ENCODE measurements at places on chromosomes 1 and 21. TPM values are rescaled to one million over a fixed set of nuclear protein-coding genes. Genes with fewer than 3 reads are reported as not detected.

ZBTB17 gene
- total RNA-seq = 155 TPM

DNA sequence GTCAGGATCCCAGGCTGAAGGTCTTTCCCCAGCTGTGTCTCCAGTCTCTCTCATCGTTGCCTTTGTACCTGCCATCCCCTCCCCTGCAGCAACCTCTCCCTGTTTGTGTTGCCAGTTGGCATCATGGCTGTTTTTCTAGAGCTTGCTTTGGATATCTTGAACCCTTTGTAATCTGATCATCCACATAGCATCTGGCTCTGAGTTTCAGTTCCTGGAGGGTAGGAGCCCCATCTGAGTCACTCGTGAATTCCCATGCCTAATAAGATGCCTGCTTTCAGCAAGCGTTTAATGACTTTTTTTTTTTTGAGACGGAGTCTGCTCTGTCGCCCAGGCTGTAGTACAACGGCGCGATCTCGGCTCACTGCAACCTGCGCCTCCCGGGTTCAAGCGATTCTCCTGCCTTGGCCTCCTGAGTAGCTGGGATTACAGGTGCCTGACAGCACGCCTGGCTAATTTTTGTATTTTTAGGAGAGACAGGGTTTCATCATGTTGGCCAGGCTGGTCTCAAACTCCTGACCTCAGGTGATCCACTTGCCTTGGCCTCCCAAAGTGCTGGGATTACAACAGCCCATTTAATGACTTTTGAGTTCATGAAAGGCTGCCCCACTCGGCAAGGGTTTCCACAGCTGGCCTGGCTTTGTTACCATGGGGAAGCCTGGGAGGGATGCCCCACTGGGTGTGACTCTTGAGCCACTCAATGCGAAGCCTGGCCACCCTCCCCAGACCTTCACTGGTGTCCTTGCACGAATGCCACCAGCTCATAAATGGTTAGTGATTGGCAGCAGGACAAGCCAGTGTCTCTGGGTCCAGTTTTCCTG, 11.9 kb downstream of the ALPL start:
- H3K36me3 ChIP-seq = no peaks in the 10 kb centered on the region
- no peak overlapping the region for H3K27ac ChIP-seq
- H3K27me3 ChIP-seq = no peaks in the 10 kb centered on the region
- H3K4me1 ChIP-seq = no peaks in the 10 kb centered on the region

DNA sequence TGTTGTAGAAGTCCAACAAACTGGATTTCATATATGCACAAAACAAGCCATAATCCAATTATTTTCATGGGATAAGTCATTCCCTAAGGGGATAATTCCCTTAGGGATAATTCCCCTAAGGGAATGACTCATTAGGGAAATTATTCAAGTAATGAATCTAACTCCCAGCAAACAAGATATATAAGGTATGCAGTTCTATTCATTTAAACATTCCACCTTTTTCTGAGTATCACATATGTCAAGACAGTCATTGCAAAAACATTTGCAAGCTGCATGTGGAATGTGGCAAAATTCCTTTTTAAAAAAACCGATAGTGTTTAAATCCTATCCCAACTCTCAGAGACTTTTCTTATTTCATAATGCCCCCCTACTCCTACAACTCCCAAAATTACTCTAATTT, 131.2 kb downstream of the AKT3 start:
- H3K27ac ChIP-seq = no peak overlapping the region
- no peaks in the 10 kb centered on the region for H3K36me3 ChIP-seq
- peaks cover 17% of the 10 kb centered on the region for H3K4me1 ChIP-seq
- H3K4me3 ChIP-seq = no peak overlapping the region
- H3K27me3 ChIP-seq = no peaks in the 10 kb centered on the region

DNA sequence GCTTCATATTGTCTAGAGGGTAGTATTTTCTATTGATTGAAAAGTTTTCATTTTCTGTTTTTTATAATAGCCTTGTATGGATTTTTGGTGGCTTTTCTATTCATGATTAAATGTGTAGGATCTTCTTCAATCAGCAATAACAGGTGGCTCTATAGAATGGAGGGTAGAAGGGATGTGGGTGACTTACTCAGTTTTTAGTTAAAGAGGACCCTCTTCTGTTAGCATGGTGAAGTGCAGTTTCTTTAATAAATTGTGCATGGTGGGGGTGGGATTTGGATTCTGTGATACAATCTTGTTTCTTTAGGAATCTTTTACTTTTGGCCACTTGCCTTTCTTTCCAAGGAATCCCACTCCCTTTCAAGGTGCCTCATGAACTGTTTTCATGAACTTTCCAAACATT, 64.7 kb downstream of the SLC35A3 start:
- H3K4me3 ChIP-seq = no peak overlapping the region
- no peaks in the 10 kb centered on the region for H3K4me1 ChIP-seq
- no peak for DNase-seq
- no peaks in the 10 kb centered on the region for H3K36me3 ChIP-seq
- H3K27me3 ChIP-seq = no peaks in the 10 kb centered on the region
- H3K27ac ChIP-seq = no peak overlapping the region

DNA sequence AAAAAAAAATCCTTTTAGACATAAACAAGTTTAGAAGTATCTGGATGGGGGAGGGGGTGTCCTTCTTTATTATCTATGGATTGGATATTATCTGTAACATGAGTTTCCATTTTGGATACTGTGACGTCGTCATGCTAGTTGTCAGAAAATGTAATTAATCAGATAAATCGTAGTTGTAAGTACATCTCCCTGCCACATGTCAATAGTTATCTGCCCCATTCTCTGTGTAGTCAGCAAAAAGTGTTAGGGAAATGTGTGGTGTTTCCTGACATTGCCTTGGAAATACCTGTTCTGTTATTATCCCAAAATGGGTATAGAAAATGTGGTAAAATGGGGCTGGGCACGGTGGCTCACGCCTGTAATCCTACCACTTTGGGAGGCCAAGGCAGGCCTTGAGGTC, 24.6 kb upstream of the SDE2 start:
- no peaks in the 10 kb centered on the region for H3K27me3 ChIP-seq
- DNase-seq = no peak
- no peak overlapping the region for H3K27ac ChIP-seq
- no peak overlapping the region for H3K4me3 ChIP-seq
- no peaks in the 10 kb centered on the region for H3K36me3 ChIP-seq
- no peaks in the 10 kb centered on the region for H3K4me1 ChIP-seq

DNA sequence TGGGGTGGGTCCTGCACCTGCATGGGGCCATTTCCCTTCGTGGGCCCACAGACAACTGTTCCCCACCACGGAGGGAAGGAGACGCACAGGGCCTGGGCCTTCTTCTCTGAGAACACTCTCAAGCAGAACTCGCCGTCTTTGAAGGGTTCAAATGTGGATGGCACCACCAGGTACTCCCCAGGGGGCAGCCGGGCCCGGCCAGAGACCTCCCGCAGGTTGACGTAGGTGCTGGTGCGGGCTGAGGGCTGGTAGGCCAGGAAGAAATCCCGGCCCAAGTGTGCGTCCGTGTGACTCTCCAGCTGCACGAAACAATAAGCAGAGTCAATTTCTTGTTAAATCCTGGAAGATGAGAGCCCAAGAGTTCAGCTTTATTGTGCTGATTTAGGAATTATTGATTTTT, 56.4 kb downstream of the CAPN8 start:
- H3K36me3 ChIP-seq = no peaks in the 10 kb centered on the region
- H3K27me3 ChIP-seq = no peaks in the 10 kb centered on the region
- DNase-seq = no peak
- no peaks in the 10 kb centered on the region for H3K4me1 ChIP-seq
- H3K27ac ChIP-seq = no peak overlapping the region
- no peak overlapping the region for H3K4me3 ChIP-seq

DNA sequence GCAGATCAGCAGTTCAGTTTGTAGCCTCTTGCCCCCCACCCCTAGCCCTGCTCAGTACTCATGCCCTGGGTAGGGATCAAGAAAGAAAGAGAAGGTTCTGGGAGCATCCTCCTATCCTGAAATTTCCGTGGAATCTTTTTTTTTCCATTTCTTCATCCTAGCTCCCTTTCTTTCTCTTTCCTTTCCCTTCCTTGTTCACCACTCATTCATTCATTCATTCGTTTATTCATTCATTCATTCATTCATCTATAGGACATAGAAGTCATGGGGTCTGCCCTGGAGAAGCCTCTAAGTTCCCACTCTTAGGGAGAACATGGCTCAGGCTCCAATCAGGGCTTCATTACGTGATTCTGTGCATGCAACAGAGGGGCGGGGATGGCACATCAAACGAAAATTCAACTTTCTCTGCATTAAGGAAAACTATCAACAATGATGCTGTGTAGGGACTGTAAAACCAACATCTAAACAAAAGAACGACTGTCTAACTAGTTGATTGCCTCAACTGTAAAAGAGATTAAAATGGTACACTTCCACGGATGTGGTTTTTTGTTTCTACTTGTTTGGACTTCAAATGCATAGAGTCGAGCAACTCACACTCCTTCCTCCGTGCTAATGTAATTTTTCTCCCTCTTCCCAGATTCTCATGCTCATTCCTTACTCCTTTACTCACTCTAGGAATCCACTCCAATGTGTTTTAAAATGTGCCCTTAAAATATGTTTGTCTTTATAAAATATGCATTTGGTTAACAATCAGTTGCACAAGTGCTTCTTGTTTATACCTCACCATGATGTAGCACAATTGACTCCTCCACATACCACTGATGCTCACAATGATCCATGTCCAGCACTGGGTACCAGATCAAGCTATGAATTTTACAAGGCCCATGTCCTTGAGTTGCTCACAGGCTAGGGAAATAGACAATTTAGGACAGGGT, 101.2 kb upstream of the SLC2A1 start:
- no peaks in the 10 kb centered on the region for H3K36me3 ChIP-seq
- H3K4me1 ChIP-seq = no peaks in the 10 kb centered on the region
- H3K4me3 ChIP-seq = no peak overlapping the region
- H3K27me3 ChIP-seq = no peaks in the 10 kb centered on the region

- H3K4me3 ChIP-seq = no peak overlapping the region
- no peaks in the 10 kb centered on the region for H3K36me3 ChIP-seq
- DNase-seq = no peak
Observed at GRCh38 chr21:15249285-15249993, 184.6 kb upstream of the NRIP1 start.

DNA sequence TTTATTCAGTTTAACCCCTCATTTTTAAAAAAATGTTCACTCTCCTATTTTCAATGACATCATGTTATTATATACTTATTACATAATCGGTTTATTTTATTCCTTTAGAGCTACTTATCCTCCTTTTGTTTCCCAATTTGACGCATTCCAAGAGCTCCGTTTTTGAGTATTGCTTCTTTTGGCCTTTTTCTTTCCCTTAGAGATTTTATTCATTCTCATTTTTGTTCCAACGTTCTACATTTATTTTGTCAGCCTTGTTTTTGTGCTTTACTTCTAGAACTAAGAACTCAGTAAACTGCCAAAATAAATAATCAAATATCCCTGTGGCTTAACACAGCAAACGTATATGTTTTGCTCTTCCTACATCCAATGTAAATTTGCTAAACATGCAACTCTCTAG, 769.1 kb downstream of the NCAM2 start:
- H3K36me3 ChIP-seq = no peaks in the 10 kb centered on the region
- no peaks in the 10 kb centered on the region for H3K27me3 ChIP-seq
- H3K4me1 ChIP-seq = no peaks in the 10 kb centered on the region
- no peak overlapping the region for H3K27ac ChIP-seq
- no peak for DNase-seq

DNA sequence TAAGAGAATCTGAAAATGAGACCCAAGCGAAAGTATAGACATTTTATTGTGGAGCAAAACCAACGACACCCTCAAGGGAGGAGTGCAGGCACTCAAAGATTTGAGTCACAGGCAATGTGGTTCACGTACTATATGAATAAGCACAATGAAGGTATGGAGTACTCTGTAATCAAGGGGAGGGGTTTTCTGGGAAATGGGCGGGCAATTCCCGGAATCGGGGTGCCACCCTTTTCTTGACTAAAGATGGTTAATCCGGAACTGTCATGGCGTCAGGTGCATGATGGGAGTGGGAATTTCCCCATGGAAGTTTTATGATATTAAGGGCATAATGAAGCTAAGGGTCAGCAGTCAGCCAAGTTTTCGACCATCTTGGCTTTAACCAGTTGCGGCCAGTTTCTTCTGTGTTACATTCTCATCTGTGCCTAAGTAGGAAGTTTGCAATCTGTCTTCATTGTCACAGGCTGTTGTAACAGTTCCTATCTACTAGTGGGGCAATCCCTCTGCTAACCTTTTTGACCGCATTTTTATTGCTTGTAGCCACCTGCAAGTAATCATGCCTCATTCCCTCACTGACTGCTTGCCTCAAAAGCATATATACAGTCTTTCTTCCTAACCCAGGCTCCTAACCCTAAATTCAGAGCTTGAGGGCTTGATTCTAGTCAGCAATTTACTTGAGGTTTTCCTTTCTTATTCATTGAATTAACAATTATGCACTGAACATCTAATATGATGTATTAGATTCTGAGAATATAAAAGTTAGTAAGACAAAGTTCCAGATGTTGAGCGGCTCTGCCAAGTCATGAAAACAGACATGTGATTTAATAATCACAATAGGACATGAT, 775 bp upstream of the AIM2 start:
- peak; percentile 74 for DNase-seq
- H3K27ac ChIP-seq = no peak overlapping the region
- H3K4me3 ChIP-seq = no peak overlapping the region
- H3K27me3 ChIP-seq = no peaks in the 10 kb centered on the region

DNA sequence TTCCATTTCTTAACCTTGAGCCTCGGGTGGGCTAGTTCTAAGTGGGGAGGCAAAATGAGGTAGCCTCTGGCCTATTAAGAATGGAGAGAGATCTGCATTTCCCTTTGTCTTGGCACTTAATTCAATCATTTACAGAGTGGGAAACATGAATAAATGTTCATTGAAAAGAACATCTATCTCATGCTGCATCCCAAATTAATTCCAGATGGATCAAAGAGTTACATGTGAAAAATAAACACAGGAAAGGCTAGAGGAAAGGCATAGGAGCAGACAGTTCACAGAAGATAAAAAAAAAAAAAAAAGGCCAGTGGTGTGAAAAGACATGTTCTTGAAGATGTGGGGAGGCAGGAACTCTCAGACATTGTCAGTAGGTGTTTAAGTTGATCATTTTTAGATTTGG, 35.7 kb upstream of the EPS8L3 start:
- H3K27ac ChIP-seq = no peak overlapping the region
- no peak for DNase-seq
- peaks cover 14% of the 10 kb centered on the region for H3K4me1 ChIP-seq
- H3K4me3 ChIP-seq = no peak overlapping the region
- no peaks in the 10 kb centered on the region for H3K36me3 ChIP-seq
- H3K27me3 ChIP-seq = no peaks in the 10 kb centered on the region
